ENCODE measurements at places on chromosomes 12 and 14.

DNA sequence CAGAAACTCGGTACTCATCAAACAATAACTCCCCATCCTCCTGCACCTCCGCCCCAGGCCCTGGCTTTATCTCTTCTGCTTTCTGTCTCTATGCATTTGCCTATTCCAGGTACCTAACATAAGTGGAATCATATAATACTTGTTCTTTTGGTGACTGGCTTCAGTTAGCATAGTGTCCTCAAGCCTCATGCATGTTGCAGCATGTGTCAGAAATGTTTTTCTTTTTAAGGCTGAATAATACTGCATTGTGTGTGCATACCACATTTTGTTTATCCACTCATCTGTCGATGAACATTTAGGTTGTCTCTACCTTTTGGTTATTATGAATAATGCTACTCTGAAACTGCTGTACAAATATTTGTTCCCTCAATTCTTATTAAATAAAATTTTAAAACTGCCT is 117.1 kb downstream of the KICS2 start:
- DNase-seq = no peak

GRCh38 chr14:79419571-79420327 is 791.6 kb downstream of the DIO2 start:
- no peak for DNase-seq

DNA sequence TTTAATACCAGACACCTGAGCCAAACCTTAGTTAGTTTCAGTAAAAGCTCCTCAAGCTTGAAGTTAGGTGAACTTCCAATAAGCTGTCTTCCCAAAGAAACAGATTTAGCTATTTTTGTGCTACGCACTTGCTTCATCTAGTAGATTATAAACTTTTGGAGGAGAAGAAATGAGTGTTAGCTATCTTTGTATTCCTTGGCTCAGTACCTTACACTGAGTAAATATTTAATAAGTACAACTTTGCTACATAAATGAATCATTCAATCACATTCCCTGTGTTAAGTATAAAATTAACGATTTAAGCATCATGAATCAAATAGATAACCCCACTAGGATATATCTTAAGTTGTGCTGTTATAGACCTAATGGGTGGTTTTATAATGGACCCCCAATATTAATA is 307.0 kb downstream of the PCNX1 start:
- no peak for DNase-seq

- DNase-seq = peak; percentile 70
These were observed 1.0 kb upstream of the NR4A1 start for GRCh38 chr12:52050116-52050757.

GRCh38 chr14:71636820-71637471 is 295.3 kb upstream of the RGS6 start:
- no peak for DNase-seq

- DNase-seq = no peak
These were observed 329.8 kb upstream of the SFSWAP start for GRCh38 chr12:131380965-131381705.

- DNase-seq = no peak
These were observed 62.3 kb downstream of the NT5DC3 start for GRCh38 chr12:103778781-103779180.

GRCh38 chr14:89348722-89349121 is 68.3 kb downstream of the FOXN3 start:
- no peak for DNase-seq

GRCh38 chr14:103315941-103316340 is 18.1 kb upstream of the EIF5 start:
- no peak for DNase-seq

GRCh38 chr14:91985008-91985407 is 37.5 kb upstream of the FBLN5 start:
- no peak for DNase-seq

GRCh38 chr14:85276161-85276978 is 253.6 kb upstream of the FLRT2 start:
- no peak for DNase-seq

Measured in CD4-positive, alpha-beta T cell treated with Interferon alpha-2 for 1 hour (primary cell).